ENCODE measurements at places on chromosomes 3 and 15.

DNA sequence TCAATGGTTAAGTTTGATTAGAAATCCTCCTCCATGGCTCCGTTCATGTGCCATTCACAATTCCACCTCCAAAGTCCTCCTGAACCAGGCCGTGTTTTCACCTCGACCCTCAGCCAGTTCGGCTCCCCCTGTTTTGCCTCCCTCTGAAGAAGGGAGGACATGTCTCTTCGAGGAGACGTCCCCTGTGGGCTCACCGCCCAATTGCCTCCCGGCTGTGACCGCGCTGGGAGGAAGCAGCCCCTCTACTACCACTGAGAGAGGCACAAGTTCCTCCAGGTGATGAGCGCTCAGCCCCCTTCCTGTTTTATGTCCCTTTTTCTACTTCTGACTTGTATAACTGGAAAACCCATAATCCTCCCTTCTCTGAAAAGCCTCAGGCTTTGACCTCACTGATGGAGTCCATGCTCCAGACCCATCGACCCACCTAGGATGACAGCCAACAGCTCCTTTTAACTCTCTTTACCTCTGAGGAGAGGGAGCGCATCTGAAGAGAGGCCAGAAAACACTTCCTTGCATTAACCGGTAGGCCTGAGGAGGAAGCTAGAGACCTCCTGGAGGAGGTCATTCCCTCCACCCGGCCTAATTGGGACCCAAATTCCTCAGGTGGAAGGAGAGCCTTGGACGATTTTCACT lies 4.7 kb downstream of the DET1 start:
- DNase-seq: no peak

DNA sequence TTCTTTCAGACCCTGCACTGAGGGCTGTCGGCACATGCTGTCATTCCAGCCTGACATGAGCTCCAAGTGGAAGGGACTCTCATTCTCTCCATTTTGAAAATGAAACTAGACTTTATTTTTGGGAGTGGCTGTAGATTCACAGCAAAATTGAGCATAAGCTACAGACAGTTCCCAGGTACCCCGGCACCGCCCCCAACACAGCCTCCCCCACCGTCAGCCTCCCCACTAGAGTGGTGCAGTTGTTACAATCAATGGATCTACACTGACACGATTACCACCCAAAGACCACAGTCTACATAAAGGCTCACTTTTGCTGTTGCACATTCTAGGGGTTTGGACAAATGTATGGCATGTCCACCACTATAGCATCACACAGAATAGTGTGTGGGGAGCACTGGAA lies 29.5 kb upstream of the FGD5 start:
- DNase-seq: no peak

GRCh38 chr3:45413172-45413765 lies 24.9 kb downstream of the LARS2 start:
- DNase-seq: no peak

DNA sequence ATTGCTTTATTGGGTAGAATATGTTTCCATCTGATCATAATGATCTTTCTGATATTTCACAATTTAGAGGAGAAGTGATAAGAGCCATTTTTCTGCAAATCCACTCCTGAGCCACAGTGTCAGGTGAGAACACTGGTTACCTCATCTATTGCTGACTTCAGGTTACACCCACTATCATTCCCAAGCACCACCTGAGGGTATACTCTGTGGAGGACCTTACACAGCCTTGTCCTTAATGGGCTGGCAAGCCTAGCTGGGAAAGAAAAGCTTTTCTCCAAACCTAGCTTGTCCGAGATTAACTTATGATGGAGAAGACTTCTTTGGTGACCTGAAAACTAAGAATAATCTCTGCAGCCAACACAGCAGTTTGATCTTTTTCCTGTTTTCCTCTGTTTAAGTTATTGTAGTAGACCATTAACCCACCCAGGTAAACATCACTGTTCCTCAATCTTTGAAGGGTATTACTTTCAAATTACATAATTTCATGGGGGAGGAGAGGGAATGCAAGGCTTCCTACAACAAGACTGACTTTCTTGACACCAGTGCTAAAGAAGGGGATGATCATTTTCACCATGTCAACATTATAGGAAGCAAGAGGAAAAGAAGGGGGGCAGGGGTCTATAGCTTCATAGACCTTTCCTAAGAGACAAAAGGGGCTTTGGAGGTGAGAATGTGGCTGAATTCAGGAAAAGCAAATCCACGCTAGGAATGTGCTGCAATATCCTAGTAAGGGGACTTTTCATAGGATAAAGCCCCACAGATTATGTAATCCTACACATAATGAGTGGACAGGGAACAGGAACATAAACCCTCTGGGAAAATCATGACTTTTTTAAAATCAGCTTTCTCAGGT lies 1.7 kb downstream of the NCEH1 start:
- no peak for DNase-seq

- peak; percentile 14 for DNase-seq
These were observed 767 bp downstream of the GLT8D1 start for GRCh38 chr3:52704611-52705437.

DNA sequence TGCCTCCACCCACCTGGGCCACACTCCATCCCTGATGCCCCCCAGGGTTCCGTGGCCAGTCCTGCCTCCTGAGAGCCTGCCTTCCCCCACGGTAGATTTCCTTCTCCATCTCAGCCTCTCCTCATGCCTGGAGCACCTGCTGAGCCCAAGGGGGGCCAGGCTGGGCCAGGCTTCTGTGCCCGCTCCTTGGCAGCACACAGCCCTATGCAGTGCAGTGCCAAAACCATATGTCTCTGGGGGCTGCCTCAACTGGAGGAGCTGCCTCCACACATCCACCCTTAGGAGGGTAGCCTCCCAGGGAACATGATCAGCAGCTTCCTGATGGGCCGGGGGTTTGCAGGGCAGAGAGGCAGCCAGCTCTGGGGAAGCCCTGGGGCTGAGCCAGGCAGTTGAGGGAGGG lies 24.6 kb upstream of the GATA2 start:
- DNase-seq: no peak

GRCh38 chr15:91860498-91860897 lies 7.0 kb downstream of the SLCO3A1 start:
- no peak for DNase-seq

DNA sequence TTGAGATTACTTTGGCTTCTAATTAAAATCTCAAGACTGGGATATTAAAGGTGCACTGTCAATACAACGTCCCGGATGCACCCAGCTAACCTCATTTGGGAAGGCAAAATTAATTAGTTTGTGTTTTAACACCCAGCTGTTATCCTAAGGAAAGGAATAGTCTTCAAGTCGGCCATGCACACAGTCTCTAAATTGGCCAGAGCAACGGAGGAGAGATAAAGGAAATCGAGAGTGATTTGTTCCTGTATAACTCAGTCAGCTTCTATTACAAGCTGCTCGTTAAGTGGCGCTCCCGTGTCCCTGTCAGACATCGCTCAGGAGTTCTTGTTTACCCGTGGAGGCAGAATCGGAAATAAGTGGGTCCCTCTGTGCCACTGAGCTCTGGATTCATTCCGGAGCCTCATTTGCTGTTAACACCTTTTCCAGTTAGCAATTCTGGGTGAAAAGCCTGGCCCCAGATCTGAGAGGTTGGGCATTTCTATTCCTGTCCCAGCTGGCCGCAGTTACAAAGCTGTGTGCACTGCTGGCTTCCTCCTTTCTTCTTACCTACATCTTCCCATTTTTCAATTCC lies 63.9 kb downstream of the ST8SIA2 start:
- DNase-seq: no peak

GRCh38 chr15:62415498-62415897 lies 250.4 kb upstream of the C2CD4B start:
- DNase-seq: no peak

DNA sequence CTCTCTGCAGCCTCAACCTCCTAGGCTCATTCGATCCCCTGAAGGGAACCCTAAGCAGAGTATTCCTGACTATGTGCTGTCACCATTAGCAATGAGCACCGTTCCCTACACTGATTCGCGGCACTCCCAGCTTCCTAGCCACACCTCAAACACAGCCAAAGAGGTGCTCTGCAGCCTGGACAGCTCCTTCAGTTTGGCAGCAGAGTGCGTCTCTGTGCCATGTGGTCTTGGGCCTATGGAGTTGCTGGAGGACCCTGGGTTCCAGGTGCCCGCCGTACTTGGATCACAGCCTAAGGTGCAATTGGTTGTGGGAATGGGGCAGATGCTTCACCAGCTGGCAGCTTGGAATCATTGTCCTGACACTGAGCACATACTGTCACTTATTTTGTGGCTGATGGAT lies 17.3 kb upstream of the IL12A start:
- DNase-seq: no peak

GRCh38 chr3:150764967-150765366 lies 2.0 kb upstream of the SIAH2 start:
- DNase-seq: no peak

GRCh38 chr3:184739594-184740505 lies 28.0 kb upstream of the MAGEF1 start:
- no peak for DNase-seq

DNA sequence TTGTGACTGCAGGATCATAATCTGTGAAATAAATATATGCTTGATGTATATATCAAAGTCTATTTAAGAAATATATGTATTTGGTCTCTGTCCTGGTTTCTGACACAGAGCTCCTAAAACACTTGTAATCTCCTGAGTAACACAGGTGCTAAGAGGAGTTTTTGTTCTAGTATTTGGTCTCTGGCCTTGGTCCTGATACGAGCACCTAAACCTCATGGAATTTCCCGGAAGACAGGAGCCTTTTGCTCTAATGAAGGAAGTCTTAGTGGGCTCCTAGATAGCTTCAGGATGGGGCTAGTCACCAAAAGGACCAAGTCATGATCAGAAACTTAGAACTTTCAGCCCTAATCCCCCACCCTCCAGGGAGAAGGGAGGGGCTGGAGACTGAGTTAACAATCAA lies 19.2 kb upstream of the MUSTN1 start:
- no peak for DNase-seq

DNA sequence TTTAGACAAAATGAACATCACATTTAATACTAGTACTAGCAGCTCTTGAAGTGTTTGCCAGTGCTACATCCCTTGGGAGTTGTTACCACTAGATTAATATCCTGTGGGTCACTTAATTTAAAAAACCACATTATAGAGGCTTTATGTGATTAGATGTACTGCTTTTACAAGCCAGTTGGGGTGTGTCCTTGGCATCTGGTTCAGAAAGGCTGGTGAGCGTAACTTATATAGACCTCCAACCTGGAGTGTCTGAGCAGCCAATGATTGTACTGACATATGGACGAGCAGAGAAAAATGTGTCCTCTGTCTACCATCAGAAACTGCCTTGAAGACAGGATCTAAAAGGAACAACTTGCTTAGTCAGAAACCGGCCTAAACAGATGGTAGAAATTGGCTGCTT lies 306.2 kb upstream of the ATP11B start:
- no peak for DNase-seq

GRCh38 chr3:43883729-43884396 lies 193.1 kb downstream of the ABHD5 start:
- no peak for DNase-seq

Data from kidney glomerular epithelial cell (primary cell).